ENCODE measurements at places on chromosomes 3 and 15.
A peak's percentile ranks its signal among the peaks of the same experiment; 100 is the strongest.

DNA sequence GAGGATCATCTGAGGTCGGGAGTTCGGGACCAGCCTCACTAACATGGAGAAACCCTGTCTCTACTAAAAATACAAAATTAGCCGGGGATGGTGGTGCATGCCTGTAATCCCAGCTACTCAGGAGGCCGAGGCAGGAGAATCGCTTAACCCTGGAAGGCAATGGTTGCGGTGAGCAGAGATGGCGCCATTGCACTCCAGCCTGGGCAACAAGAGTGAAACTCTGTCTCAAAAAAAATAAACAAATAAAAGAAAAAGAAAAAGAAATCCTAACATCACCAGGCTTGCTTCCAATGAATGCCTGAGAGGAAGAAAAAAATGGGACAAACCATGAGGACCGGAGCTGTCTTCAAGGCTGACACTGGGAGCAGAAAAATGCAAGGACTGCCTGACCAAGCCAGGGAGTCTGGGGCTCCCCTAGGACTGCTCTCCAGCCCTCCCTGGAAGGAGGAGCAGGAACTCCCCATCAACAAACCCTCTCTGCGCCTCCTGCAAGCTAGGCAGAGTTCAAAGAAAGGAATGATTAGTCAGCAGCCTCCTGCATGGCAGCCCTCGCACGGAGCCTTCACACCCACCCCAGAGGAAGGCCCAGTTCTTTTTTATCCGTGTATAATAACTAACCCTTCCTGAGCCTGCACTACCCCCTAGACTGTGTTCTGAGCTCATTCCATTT lies 55.4 kb downstream of the NUP210 start:
- no peak for DNase-seq

DNA sequence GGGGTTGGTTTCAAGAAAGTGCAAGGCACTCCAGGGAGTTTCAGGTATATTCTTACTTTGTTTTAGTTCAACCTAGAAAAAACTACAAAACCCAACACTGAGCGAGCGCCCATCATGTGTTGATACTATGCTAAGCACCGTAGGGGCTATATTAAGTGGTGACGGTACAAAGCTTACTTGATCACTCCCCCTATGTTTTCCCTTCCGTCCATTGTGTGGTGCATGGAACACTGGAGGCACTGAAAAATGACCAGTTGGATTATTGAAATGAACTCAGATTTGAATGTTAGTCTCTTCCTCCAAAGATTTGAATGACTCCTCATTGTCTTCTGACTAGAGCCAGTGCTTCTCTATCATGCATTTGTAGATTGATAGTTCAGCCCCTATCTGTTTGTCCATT lies 6.6 kb downstream of the MYZAP start:
- peak; percentile 8 for DNase-seq

DNA sequence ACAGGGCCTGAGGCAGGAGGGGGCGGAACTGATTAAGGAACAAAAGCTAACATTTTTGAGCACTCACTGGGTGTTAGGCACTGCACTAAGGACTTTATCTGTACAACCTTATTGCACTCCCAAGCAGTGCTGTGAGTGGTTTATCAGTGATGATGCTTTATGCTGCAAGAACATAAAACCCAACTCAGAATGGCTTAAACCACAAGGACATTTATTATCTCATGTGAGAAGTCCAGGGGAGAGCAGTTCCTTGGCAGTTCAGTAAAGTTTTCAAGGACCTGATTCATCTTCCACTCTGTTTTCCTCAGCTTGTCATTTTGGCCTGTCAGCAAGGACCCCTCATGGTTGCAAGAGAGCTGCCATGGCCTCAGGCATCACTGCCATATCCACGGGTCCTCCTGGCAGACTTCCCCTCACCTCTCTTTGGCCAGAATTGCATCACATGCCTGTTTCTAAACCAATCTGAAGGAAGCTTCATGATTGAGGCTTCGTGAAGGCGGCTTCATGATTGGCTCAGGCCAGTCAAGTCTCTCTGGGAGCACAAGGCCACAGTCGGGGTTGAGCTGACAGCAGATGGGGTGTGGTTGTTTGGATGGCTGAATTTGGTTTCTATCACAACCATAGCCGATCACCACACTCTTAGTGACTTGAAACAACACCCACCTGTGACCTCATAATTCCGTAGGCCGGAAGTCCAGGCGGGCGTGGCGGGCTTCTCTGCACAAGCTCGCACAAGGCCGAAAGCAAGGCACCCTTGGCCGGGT lies 15.8 kb downstream of the EFCC1 start:
- DNase-seq = no peak

GRCh38 chr3:127425505-127426443 lies 137.9 kb upstream of the PRR20G start:
- DNase-seq = no peak

- DNase-seq = no peak
These were observed 17.3 kb upstream of the C3orf62 start for GRCh38 chr3:49294343-49294742.

GRCh38 chr3:25557694-25558093 lies 107.0 kb downstream of the TOP2B start:
- no peak for DNase-seq

DNA sequence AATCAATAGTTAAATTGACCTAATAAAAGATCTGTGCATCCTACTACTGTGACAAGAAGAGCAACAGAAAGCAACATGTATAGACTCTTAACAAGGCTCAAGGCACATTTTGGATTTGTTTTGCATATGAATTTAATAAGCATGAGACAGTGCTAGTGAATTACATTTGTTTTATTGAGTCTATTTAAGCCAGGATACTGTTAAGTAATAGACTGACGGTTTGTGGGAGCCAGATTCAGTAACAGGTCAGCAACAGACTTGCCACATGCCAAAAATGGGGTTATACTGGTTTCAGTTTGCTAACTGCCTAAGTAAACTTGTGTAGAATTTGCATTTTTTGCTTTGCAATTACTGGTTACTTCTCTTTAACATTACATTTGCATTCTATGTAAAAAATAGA lies 54.0 kb downstream of the MBNL1 start:
- peak; percentile 99 for DNase-seq

GRCh38 chr3:77304700-77305021 lies 264.8 kb downstream of the ROBO2 start:
- DNase-seq = no peak

- no peak for DNase-seq
These were observed 22.2 kb downstream of the MME start for GRCh38 chr3:155102329-155102728.

GRCh38 chr3:188949996-188950395 lies 221.8 kb upstream of the TPRG1 start:
- no peak for DNase-seq

- DNase-seq = no peak
These were observed 210.2 kb downstream of the TJP1 start for GRCh38 chr15:29612096-29612495.

- DNase-seq = peak; percentile 37
These were observed 3.0 kb downstream of the POMGNT2 start for GRCh38 chr3:43102773-43103480.

- no peak for DNase-seq
These were observed 100.0 kb downstream of the ALCAM start for GRCh38 chr3:105466495-105467404.

DNA sequence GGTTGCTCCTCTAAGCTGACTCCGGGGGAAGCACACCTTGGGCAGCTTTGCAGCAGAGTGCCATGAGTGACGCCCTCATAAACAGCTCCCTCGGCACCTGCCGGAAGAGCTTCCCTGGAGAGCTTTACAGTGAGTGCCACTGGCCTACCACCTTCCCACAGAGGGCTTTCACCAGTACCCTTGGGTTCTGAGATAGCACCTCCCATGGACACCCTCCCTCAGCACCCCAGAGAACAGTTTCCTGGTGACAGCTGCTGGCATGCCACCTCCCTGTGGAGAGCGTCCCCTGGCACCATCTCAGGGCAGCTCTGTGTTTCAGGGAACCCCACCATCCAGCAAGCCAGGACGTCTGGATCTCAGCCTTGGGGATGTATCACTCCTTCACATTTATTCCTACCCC lies 49.1 kb downstream of the RUBCN start:
- no peak for DNase-seq

- DNase-seq = no peak
These were observed 4.3 kb downstream of the PCBP4 start for GRCh38 chr3:51962854-51963530.

GRCh38 chr15:40155270-40155910 lies 5.5 kb upstream of the BUB1B start:
- DNase-seq = peak; percentile 96

GRCh38 chr3:146912241-146913015 lies 307.3 kb upstream of the PLSCR5 start:
- DNase-seq = no peak

DNA sequence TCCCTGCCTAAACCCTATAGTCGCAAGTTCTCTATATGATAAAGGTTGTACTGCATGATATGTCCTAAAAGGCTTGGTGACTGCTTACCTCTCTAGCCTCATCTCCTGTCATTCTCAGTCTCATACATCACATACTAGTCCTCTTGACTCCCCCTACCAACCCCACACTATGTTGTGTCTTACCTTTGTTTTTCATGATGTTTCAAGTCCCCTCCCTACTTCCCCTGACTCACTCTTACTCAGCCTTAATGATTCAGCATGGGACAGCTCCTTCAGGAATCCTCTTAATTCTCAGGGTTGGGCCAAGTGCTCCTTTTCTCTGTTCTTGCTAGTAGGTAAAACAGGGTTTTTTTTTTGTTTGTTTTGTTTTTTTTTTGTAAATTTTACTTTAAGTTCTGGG lies 49.6 kb downstream of the SLMAP start:
- DNase-seq = no peak

- DNase-seq = no peak
These were observed 160.7 kb downstream of the STAC start for GRCh38 chr3:36540888-36541518.

GRCh38 chr3:114892880-114893279 lies 254.2 kb downstream of the ZBTB20 start:
- no peak for DNase-seq

DNA sequence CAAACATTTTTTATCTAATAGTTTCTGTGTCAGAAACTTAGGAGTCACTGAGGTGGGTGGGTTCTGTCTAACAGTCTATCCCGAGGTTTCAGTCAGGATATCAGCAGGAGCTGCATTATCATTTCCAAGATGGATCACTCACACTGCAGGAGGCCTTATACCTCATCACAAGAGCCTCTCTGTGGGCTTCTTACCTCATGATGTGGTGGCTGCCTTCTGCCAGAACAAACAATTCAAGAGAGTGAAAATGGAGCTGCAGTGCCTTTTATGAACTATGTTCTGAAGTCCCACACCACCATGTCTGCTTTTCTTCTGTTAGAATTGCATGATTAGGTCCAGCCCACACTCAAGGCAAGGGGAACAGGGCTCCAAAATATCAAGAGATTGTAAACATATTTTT lies 27.9 kb downstream of the RFX7 start:
- no peak for DNase-seq

- DNase-seq = no peak
These were observed 18.3 kb upstream of the MYH15 start for GRCh38 chr3:108528459-108529252.

- DNase-seq = no peak
These were observed 113.5 kb upstream of the CHL1 start for GRCh38 chr3:83096-83495.

DNA sequence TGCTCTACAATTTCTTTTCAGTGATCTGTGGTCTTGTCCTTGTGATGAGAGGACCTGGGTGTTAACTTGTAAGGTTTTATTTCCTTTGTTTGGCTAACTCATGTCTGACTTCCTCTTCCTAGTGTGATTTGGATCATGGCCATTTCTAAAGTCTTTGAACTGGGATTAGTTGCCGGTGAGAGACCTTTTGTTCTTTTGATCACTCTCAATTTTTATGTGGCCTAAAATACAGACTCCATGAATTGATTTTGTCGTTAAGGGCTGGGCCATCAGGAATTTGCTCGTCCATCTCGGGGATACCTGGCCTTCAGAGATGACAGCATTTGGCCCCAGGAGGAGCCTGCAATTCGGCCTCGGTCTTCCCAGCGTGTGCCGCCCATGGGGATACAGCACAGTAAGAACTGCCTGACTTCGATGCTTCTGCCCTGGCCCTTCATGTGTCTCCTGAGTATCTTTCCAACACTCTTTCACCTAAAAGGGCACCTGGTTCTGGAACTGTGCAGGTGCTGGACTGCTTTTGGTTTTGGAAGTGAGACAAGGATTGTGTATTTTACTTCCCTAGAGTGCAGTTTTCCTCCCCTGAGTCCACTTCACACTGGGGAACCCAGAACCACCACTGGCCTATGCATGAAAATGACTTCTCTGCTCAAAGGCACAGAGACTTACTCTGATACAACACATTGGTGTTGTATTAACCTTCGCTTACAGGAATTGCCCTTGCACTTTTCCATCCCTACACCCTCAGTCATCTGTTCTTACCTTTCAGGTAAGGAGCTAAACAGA lies 13.1 kb upstream of the LRRC2 start:
- no peak for DNase-seq

Measured in NCI-H526 treated with DMSO at 0.1 percent for 48 hours (cell line).